Fibroblast of skin of right biceps (primary cell): ENCODE measurements at places on chromosomes 7 and 10.

GRCh38 chr10:86356296-86356695, 10.3 kb downstream of the GRID1 start:
- DNase-seq, result no peak

DNA sequence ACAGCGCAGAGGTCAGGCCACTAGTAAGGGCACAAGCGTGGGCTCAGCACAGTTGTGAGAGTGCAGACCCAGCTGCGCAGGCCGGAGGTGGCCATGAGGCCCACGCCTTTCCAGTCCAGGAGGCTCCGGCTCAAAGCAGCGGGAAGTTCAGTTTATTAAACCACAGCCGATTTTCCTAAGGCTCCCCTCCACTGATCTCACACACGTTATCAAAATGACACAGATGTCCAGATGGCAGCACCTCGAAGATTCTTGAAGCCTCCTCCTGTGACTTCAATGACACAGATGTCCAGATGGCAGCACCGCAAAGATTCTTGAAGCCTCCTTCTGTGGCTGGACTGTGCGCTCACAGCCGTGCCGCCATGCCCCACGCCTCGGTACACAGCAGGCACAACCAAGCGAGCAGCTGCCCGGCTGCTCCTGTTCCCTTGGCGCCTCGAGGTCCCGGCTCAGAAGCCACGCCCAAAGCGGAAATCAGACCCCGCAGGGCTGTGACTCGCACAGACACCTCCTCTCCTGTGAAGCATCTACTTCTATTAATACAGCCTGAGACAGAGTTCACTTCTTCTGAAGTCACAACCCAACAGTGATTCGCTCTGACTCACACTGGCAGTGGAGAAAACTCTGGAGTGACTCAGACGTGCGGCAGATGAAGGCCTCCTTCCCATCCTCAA, 122.7 kb downstream of the MAD1L1 start:
- peak; percentile 97 for DNase-seq

- peak; percentile 18 for DNase-seq
These were observed 61.6 kb upstream of the BTRC start for GRCh38 chr10:101292194-101293006.

- no peak for DNase-seq
These were observed 30.5 kb upstream of the PWWP2B start for GRCh38 chr10:132366499-132366898.

DNA sequence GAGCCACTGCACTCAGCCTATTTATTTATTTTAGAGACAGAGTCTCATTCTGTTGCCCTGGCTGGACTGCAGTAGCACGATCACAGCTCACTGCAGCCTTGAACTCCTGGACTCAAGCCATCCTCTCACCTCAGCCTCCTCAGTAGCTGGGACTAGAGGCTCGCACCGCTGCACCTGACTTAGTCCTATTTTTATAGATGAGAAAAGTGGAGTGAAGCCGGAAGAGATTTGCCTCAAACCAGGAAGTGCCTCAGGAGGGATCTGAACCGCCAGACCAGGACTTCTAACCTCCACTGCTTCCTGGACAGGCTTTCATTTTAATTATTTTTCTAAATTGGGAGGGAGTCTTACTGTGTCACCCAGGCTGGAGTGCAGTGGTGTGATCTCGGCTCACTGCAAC, 17.5 kb upstream of the CLIP2 start:
- DNase-seq, result no peak
